ACHN (cell line): ENCODE measurements at places on chromosomes 12 and 14.
A peak's percentile ranks its signal among the peaks of the same experiment; 100 is the strongest.

DNA sequence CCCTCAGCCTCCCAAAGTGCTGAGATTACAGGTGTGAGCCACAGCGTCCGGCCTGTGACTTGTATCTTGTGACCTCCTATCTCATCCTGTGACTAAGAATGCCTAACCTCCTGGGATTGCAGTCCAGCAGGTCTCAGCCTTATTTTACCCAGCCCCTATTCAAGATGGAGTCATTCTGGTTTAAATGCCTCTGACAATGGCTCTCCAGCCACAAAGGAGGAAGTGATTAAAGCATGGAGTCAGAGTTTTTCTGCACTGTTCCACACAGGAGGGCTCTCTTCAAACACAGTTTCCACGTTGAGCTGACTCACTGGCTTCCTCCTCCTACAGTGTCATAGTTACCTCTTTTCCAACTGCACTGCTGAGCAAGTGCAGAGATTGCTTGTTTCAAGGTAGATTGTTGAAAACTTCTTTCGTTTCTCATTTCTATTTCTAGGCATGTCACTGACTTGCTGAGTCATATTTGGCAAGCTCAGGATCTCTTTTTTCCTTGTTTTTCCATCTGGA lies 383.8 kb downstream of the PCNX1 start:
- DNase-seq = peak; percentile 35

- peak; percentile 50 for DNase-seq
These were observed 17.4 kb upstream of the LYZ start for GRCh38 chr12:69330475-69331473.

DNA sequence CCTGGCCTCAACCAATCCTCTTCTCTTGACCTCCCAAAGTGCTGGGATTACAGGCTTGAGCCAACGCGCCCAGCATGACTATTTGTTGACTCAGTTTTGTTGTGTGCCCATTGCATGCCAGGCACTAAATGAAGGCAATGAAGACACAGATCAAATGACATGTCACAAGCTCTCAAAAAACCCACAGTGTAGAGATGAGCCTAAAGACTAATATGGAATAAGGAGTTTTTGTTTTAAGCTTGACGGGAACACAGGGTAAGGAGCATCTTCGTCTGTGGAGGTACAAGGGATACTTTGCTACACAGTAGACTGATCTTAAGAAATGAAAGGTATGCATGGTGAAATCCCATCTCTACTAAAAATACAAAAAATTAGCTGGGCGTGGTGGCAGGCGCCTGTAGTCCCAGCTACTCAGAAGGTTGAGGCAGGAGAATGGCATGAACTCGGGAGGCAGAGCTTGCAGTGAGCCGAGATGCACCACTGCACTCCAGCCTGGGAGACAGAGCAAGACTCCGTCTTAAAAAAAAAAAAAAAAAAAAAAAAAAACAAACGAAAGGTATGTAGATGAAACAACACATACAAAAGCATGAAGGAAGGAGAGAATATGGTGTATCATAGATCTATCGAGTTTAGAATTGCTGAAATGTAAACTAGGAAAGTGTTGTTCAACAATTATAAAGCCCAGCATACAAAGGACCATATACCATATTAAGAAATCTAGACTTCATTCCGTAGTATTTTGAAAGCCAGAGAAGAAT lies 122.1 kb upstream of the PTPRB start:
- no peak for DNase-seq

DNA sequence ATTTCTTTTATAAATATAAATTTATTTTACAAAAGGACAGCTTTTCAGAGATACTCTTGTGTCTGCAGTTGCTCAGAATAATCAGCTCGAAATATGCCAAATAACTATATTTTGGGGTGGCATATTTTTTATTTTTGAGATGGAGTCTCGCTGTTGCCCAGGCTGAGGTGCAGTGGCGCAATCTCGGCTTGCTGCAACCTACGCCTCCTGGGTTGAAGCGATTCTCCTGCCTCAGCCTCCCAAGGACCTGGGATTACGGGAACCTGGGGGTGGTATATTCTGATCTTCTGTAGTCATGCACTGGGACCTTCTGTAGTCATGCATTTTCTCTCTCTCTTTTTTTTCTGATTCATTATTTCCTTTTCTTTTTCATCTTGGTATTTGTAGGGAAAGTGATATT lies 135.0 kb upstream of the AMIGO2 start:
- no peak for DNase-seq

DNA sequence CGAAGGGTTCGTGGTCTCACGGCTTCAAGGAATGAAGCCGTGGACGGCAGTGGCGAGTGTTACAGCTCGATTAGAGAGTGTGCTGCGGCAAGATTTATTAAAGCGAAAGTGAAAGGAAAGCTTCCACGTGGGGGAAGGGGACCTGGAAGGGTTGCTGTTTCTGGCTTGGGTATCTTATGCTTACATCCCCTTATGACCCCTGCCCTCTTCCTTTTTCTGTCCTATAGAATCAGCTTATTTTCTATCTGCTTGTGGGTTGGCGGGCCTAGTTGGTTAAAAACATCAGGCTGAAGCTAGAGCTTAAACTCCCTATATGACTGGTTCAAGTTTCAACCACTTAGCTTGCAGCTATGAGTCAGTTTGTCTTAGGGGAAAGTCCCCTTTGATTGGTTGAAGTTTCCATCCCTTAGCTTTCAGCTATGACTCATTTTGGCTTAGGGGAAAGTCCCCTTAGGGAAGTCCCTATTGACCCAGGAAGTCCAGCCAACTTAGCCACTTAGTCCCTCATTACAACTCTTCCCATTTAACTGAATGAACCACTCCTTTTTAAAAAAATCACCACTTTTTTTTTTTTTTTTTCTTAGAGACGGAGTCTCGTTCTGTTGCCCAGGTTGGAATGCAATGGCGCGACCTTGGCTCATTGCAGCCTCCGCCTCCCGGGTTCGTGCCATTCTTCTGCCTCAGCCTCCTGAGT lies 1494.7 kb upstream of the TMEM132C start:
- DNase-seq = peak; percentile 99

DNA sequence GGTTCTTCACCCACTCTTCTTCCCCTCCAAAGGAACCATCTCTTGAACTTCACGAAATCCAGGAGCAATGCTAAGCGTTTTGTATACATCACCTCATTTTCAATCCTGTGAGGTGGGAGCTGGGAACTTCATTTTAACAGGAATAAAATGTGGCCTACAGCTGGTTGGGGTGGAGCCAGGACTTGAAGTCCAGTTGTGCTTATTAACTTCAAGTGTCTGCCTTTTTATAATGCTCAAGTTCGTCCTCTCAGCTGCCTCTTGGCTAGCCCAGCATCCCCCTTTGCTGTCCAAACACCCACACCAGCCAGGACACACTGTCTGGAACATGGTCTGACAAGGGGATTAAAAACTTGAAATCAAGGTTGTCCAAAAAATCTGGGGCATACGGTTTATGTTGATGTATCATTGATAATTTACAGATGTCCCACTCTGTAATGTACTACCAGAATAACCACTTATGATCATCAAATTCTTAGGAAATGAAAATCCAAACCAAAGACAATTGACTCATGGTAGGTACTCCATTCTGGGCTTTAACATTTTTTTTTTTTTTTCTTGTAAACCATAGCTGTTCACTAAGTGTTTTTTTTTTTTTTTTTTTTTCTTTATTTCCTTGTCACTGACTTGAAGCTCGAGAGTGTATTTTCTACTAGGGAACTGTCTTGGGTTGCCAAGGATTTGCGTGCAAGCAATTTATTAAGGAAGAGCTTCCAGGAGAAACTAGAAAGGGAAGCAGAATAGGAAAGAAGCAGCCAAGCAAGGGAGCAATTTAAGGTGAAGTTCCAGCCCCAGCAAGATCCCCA lies 252.3 kb downstream of the EFCAB11 start:
- DNase-seq = no peak
